ENCODE measurements at places on chromosomes 4 and X.

GRCh38 chr4:168725930-168726329 lies 229.1 kb downstream of the PALLD start:
- no peak for DNase-seq

DNA sequence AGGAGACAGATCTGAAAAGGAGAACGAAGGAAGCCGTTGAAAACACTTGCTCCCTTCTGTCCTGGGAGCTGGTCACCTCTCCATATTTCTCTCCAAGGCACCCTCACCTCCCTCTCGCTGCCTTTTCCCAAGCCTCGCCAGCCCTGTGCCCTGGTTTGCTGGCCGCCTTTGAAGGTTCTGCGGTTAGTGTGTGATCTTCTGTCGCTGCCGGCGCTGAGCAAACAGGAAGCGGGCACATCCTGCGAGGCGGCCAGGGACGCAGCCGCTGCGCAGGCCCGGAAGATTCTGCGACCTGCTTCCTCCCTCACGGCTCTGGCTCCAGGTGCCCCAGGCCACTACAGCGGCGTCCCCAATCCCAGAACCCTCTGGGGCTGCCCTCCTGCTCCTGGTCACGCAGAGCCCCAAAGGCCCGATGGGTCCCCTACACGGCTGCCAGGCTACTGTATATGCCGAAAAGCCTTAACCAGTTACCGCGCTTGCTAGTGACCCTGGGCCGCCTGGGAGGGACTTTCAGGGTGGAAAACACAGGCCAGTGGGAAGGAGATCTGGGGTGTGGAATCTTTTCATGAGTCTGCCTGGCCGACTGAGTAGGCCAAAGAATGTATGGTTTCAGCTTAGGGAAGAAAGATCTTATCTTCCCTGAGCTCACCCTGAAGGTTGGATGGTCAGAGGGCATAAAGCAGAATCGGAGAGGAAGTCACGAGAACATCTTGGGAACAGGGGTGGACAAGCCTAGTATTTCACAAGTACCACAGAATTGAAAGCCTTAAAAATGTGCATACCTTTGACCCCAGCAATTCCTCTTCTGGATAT lies 2.3 kb upstream of the SASH3 start:
- peak; percentile 83 for DNase-seq

DNA sequence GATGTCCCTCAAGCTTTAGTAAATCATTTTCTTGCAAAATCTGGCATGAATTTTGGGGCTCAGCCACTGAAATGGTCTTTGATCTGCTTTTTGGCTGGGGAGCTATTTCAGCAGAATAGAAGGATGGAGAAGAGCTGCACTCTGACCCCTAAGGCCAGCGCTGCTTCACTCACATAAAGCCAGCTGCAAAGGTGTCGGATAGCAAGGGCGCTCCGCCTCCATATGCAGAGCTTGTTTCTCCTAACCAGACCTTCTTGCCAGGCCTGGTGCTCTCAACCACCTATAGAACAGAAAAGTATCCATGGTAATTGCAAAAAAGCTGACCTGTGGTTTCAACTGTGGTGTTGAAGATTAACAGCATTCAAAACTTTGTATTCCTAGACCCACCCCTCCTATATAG lies 24.1 kb upstream of the COQ2 start:
- no peak for DNase-seq

DNA sequence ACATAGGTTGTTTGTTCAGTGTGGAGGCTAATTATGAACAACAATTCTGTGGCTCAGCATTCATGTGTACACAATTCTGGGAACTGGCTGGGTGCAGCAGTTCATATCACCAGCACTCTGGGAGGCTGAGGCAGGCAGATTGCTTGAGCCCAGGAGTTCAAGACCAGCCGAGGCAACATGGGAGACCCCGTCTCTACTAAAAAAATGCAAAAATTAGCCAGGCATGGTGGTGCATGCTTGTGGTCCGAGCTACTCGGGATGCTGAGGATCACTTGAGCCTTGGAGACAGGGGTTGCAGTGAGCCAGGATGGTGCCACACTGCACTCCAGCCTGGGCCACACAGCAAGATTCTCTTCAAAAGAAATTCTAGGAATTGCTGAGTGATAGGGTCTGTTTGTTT lies 4.5 kb upstream of the PPP2R2C start:
- DNase-seq, result no peak

DNA sequence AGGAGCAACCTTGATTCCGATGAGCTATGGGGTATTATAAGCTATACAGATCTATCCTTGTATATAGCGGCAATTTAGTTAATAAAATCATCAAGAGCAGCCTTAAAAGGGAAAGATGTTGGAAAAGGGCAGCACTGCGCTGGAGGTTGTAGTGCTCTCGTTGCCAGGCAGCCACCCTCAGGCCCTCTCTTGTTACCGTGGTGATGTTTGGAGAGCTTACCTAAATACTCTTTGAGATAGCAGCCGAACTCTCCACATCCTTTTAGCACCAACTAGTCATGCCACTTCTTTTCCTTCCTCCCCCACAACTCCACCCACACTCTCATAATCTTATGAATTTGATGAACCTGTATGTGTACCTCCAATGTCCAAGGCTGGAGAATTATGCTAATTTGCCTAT lies 3.8 kb upstream of the RADX start:
- peak; percentile 37 for DNase-seq

DNA sequence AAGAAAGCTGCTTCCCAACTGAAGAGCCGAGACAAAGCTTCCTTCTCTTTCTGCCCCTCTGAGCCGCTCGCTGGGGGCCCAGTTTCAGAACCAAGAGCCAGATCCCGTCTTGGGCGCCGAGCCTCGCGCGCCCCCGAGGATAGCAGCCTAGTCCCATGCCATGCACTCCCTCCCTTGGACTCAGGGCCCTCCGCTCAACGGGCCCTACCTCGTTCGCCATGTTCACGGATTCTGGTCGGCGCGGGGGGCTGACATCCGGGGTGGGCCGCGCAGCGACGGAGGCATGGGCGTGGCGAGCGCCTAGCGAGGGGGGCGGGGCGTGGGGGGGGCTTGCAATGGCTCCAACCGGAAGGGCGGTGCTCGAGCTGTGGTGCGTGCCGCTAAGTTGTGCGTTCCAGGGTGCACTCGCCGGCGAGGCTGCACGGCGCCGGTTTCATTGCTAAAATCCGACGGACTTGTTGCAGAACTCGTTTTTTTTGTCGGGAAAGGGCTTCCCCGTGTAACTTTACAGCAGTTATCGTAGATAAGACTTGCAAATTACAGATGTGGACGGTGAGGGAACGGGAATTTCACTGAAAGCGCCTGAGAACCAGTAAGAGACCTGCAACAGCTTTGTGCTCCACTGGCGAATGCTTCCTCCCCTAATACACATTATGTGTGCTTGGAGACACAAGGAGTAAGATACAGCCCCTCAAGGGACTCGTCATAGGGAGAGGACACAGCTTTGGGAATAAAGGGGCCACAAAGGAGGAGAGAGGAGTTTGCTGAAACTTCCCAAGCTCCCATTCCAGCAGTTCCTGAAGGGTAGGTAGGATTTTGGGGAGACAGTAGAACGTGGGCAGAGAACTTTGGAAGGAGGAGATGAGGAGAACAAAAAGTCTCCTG lies at the start of gene ADH5:
Gene ADH5, minus strand, starts transcription at position 308 of the 885 bp plus-strand sequence. Its CDS starts 88 bp downstream, at position 220.
- peak; percentile 86 for DNase-seq

- DNase-seq, result no peak
Measured at GRCh38 chr4:16731776-16732380, 166.6 kb downstream of the LDB2 start.

DNA sequence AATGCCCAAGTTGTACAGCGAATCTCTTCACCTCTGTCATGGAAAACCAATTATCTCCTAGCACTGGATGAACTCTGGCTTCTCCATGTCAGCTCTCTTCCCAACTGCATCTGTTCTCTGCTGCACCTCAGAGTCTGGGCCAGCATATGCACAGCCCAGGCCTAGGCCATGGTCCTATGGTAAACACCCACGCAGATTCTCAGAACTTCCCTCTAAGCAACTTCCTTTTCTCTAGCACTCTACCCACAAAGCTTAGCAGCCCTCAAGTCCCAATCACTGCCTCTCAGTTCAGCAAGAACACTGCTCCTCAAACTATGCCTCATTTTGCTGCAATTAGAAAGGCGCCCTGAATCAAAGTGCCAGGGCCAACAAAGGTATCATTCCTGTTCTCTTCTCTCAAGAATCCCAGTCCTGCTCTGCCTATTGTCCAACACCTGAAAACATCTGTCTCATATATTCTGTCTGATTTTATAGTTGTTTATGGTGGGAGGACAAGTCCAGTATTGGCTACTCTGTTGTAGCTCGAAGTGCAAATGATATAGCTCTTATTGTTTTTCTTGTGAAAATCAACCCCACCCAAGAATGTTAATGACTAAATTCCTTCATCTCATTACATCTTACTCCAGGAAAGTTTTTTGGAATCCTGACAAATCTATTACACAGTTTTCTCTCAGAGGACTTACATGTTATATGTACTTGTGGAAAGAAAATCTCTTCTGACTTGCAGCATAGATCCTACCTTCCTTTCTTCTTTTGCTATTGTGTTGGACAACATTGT lies 85.4 kb downstream of the DCHS2 start:
- no peak for DNase-seq

DNA sequence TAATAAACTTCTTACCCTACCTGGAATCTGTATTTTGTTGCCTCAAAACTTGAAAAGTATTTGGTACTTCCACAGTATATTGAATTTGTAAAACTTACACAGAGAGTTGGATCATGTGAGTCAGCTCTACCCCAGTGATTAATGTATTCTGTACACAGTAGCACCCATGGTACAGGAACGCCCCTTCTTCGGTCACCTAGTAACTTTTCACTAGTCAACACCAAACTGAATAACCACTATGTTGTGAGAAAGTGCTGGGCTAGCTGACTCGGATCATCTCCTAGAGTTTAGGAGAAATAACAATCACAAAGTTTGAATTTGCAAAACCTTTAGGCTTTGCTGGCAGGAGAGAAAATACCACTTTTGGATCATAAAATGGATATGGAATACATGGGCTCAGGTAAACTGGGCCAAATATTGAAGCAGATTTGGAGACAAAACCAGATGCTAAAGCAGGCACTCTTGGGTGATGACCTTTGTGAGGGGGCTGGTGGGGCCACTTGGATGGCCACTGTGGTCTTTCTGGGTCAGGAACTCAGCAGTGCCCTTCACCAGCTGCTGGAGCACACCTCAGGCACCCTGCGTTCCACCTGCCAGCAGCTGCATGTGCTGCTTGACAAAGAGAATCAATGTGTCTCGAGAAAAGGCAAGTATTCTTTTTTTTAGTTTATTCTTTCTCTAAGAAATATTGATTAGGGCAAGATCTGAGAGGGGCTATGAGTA lies at the start of gene DTHD1:
Gene DTHD1, plus strand, starts transcription at position 233 of the 723 bp plus-strand sequence. Its CDS starts 143 bp downstream, at position 376.
- DNase-seq, result peak; percentile 59

DNA sequence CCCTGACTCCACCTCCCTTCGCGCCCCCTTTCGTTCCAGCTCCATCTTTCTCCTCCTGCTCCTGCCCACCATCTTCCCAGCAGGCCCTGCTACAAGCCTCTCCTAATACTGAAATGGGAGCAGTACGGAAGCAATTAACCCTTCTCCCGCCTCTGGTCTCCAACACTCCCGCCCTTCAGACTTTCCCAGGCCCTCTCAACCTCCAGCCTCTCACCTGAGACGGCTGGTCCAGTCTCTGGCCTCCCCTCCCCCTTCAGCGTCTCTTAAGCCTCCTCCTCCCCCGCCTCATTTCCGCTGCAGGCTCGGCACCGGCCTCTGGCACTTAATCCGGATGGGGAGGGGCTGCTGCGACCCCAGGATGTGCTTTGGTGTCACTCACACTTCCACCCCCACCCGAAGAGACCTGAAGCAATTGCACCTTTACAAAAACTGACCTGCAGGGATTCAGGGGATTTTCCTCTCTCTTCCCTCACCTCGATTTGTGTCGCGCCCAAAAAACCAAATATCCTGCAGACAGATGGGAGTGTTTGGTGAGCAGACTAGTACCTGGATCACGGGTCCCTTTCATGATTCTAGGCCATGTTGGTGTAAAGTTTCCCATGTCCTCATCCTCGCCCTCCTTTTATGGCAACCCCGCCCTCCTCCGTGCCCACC lies 657 bp downstream of the TCEAL8 start:
- DNase-seq, result peak; percentile 40

DNA sequence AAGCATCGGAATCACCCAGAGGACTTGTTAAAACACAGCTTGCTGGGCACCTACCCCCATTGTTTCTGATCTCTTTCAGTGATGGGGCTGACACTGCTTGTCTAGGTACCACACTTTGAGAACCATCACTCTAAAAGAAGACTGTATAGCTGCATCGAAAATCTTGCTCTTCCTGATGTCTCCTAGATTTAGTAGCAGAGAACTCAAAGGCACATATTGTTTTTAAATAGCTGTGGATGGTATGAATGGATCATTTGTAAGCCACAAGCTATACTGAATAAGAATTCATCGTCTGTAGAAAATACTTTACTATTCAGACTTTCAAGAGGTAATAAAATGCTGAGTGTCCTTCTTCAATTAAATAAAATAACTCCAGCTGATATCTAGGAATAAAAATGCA lies 405.4 kb downstream of the ANKRD50 start:
- no peak for DNase-seq

DNA sequence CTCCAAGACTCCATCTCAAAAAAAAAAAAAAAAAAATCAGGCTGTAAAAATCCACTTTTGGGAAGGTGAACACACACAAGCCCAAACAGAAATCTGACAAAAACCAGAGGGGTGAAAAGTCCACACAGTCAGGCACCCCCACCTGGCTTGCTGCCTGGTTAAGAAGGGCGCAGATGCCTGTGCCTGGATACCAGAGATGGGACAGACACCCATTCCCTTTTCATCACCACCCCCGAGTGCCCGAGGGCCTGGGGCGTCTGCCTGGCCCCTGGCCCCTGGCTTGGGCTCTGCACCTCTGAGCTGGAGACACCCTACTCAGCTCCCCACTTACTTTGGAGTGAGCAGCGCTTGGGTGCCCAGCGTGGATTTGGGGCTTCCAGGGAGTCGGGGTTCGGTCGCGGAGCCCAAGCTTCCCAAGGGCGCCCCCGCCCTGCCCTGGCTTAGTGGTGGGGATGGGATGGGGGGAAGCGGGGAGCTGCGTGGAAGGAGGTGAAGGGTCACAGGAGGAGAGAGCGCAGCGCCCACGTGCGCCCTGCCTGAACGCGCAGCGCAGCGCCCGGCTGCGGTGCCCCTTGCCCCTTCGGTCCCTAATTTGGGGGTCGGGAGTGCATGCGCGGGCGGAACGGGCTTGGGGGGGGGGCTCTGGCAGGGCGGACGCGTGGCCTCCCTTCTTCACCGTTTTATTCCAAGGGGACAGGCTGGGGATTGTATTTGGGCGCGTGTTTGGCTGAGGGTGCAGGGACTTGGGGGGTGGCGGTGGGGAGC lies 11.3 kb downstream of the SHOX start:
- no peak for DNase-seq

DNA sequence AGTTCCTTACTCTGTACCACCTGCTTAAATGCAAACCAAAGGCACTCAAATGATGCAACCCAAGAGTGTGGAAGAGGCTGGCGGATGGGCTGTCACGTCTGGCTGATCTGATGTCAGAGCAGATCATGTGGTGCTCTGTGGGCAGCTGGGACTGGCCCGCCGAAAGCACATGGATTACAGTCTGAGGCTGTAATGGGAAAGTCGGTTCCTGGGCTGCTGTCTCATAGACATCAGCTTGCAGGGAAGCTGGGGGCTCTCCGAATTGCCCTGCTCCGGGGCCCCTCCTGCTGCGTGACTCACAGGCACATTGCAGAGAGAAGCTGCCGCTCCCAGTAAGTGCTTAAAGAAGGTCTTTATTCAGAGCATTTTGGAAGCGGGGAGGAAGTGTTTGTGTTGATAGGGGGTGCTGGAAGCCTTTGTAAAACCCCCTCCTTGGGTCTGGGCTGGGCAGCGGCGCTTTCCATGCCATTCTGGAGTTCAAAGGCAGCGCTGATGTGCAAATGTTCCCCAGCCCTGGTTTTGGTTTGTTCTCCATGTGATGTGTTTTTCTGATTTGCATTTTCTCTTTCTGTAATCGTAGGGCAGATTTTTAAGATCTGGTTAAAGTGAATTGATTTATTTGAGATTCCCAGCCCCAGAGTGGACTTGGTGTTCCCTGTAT lies 181.1 kb downstream of the LARP7 start:
- peak; percentile 6 for DNase-seq
